ENCODE measurements at places on chromosomes 1 and 21.

- no peak for DNase-seq
Measured at GRCh38 chr1:61093525-61094137, 11.3 kb downstream of the NFIA start.

DNA sequence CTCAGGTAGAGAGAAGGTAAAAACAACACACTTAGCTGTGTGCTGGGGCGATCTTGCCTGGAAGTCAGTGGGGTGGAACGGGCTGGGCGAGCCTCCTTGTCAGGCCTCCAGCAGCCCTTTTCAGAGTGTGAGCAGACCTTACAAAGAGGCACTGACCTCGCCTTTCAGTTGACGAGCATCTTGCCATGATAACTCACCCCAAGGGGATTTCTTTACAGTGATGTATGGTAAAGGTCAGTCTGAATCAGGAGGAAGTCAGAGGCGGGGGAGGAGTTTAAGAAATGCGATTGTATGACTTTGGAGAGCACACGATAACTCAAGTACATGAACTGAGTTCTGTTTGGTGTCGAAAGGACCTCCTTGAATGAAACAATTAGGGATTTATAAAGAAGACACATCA, 326.5 kb upstream of the PROX1 start:
- no peak for DNase-seq

DNA sequence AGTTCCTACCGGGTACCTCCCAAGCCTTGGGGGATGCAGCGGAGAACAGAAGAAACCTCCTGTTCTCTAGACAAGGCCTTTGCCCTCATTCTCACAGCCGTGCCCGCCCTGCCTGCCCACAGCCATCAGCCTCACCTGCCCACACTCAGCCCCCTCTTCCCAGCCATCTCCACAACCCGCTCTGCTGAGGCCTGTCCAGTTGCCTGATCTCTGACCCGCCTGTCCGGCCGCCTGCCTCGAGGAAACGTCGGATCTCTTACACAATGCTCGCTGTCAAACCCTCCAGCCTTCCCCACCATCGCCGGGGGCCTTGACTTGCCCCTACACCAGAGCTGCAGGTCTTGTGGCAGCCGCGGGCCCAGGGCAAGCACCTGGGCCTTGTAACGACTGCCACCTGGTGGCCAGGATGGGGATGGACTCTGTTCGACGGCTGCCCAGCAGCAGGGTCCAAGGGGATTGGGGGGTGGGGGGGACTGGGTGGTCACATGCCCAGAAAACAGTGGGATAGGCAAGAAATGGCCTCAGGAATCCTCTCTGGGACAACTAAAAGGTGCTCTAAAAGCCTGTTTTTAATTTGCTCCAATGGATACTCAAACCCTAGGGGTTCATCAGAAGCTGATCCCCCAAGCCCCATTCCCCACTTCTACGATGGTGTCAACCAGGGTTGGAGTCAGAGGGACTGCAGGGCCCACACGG, 31.0 kb downstream of the SLC45A1 start:
- DNase-seq = peak; percentile 64

- DNase-seq = peak; percentile 45
Measured at GRCh38 chr1:78240191-78240590, 194.4 kb downstream of the GIPC2 start.

DNA sequence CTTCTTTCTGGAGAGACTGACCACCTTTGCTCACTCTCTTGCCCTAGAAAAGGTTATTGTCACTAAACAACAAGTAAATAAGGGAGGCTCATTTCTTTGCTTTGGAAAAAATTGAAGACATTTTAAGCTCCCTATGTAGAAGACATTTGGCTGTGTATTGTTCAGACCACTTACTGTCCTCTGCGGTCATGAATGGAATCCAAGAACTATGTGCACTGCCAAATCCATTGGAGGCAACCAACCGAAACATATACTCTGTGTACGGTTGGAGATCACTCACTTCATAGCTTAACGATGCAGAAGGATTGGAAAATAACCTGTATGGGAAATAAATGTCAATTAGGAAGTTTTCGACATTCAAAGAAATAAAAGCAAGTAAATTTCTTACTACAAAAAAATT, 332.8 kb downstream of the KCTD3 start:
- no peak for DNase-seq

- DNase-seq = peak; percentile 67
Measured at GRCh38 chr21:25568246-25568645, 39.0 kb downstream of the MRPL39 start.

DNA sequence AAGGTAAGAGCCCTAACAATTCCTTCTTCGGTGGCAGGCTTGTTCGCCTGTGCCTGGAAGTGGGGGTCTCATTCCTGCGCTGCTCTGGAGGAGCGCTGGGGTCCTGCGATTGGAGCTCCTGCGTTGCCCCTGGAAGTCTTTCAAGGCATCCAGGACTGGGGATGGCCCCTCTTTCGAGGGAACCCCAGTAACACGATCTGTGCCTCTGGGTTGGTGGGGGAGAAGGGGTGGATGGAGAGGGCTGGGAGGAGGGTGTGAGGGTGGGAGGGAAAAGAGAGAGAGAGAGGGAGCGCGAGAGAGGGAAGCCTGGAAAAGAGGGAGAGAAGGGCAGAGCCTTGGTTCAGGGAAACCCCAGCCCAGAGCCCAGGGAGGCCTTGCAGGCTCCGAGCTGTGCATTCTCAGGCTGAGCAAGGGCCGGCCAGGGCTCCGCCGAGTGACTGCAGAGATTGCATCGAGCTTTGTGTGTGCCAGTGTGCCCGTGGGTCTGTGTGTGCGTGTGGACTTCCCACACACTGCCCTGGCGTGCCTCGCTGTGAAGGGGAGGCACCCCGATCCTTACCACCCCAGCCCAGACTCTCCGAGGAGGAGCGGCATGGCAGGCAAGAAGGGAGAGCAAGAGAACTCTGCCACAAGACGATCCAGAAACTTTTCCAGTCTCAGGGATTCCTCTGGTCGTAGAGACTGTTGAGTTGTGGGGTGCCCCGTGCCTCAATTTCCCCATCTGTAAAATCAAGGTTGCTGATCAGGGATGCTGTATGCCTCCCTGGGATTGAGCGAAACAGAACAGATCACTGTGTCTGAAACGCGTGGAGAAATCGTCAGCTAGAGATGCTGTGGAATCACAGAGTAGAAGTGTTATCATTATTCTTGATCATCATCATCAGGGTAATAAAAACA, 619 bp downstream of the BCL9 start:
- DNase-seq = peak; percentile 49

DNA sequence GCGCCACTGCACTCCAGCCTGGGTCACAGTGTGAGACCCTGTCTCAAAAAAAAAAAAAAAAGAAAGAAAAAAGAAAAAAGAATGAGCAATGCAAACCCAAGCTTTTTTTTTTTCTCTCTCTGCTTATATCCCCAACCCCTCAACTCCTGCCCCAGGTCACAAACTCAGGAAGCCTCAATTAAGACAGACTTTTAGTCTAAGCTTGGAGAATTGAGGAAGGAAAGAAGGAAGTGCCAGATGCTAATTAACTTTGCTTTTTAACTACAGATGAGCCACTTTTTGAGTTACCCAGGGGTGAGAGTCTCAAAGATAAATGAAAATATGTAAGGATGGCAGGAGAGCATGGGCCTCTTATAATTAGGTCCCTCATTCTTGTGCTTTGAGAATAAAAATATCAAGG, 33.3 kb downstream of the PIK3CD start:
- DNase-seq = no peak
